NCI-H2227 treated with DMSO at 0.1 percent for 48 hours (cell line): ENCODE measurements at places on chromosomes 7 and 10.

DNA sequence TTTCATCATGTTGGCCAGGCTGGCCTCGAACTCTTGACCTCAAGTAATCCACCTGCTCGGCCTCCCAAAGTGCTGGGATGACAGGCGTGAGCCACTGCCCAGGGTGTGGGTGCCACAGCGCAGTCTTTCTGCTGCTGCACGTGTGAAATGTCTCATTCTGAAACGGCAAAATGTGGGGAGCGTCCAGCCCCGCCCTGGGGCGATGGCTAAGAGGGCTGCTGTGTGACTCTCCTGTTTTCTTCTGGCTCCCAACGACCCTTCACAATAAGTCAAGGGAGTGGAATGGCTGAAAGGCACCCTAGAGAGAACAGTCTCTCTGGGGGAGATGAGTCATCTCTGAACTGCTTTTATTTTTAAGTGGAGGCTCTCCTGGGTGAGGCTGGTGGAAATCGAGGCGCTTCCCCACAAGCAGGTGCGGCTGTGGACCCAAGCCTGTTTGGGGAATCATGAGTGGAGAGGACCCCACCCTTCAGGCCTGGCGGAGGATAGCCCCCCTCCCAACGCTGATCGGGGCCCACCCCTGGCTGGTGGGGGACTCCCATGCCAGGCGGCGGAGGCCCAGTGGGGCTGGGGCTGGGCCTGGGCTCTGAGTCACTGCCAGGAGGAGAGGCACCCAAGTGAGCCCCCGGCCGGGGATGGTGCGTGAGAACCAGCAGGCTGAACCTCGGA is 18.0 kb downstream of the ADAP1 start:
- no peak for DNase-seq

DNA sequence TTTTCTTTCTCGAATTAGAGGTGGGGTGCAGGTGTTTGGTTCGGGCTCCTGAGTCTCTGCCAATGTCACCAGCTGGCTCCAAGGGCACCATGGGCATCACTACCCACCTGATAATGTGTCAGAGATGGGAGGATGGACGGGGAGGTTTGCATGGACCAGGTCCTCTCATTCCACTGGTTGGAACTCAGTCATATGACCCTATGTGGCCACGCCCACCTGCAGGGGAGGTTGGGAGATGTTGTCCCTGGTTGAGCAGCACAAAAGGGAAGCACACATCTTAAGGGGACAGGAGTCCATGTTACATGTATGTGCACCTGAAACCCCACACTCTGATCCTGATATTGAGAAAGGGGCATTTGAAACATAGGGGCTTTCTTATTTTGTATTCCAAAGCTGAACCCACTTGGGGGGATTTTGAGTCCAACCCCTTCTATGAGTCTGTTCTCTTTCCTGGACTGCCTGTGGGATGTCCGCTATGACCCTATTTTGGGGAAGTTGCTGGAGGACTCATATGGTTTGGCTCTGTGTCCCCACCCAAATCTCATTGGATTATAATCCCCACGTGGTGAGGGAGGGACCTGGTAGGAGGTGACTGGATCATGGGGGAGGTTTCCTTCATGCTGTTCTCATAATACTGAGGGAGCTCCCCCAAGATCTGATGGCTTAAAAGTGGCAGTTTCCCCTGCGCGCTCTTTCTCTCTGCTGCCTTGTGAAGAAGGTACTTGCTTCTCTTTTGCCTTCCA is 66.9 kb upstream of the BAIAP2L1 start:
- no peak for DNase-seq

GRCh38 chr7:28046035-28046434 is 134.6 kb downstream of the JAZF1 start:
- no peak for DNase-seq

DNA sequence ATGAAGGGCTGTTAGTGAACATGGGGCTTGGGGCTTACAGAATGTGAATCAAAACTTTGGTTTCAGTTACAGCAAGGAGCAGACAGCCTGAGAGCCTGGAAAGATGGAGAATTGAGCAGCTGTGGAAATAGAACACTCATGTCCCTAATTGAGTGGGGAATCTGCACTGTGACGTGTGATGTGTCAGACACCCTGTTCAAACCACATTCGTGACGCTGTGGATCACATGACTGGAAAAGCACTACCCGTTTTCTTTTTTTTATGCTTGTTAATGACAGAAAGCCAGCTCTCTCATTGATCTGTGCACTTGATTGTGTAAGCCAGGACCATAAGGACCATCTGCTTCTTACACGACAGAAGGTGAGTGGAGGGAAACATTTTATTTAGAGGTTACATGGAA is 15.1 kb upstream of the TBX20 start:
- no peak for DNase-seq

DNA sequence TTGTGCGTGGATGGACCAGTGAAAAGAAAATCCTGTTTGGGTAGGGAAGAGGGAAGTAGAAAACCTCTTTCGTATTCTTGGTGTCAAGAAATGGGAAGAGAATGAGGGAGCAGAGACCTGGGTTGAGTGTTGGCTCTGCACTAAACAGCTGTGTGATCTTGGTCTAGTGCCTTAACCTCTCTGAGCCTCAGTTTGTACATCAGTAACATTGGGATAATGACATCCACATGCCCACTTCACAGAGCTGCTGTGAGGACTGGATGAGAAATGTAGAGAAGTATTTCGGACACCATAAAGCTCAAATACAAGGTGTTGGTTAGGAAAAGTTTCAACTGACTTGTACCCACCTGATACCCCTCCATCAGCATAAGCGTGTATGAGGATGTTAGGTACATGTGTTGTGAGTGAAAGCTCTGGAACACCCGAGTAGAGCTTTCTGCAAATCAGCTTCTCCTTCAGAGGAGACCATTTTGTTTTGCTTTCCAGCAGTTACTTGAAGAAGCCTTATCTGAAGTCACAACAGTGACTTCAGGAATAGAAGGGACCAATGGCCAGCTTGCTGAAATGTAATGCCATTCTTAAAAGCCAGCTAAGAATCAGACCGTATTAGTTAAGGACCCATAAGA is 11.2 kb downstream of the TRIM56 start:
- no peak for DNase-seq

GRCh38 chr10:50622706-50623662 is 772 bp downstream of the SGMS1 start:
- no peak for DNase-seq

DNA sequence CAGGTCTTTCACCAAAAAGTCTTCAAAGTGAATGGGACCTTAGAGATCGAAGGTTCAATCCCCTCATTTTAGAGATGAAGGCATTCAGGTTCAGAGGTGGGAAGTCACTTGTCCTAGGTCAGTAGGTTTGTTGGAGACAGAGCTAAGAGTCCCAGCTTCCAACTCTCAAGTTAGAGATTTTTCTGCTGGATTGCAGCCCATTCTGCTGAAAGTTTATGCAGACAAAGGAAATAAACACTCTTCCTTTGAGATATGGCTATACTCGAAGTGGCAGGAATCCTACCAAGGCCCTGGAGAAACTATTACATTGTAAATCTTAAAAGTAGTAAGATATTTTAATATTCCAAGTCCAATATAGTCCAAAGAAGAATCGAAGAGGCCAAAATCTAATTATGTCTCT is 64.4 kb downstream of the LYZL1 start:
- no peak for DNase-seq

DNA sequence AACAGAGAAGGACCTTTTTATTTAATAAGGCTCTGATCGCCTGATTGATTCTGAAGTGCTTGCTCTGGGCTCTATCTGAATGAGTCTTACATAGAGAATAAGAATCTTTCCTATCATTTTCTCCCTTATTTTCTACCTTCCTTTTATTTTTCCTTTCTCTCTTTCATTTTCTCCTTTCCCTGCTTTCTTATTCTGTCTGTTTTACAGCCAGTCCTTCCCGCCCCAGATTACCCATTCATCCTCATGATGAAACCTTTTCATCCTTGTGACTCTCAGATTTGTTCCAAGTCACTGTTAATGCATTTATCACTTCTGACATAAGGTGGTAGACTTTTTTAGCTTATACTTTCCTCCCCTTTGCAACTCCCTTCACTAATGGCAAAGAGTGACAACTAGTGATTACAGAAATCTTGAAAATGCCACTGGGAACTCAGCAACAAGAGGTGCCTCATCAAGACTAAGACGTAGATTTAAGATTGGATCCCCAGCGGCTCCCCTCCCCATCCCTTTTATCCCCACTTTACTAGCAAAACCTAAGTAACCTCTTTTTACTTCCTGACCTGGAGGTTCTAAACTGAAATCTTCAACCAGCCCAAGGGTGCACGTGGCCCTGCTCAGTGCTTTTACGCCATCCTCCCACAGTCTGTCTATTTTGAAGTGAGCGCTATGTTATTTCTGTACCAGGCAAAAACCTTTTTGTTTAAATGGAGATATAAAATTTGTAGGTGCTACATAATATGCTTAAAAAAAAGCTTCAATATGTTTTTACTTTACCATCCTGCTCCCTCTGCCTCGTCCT is 179.8 kb downstream of the DYNC1I1 start:
- no peak for DNase-seq

GRCh38 chr10:126661356-126661755 is 9.1 kb downstream of the C10orf90 start:
- DNase-seq: no peak

DNA sequence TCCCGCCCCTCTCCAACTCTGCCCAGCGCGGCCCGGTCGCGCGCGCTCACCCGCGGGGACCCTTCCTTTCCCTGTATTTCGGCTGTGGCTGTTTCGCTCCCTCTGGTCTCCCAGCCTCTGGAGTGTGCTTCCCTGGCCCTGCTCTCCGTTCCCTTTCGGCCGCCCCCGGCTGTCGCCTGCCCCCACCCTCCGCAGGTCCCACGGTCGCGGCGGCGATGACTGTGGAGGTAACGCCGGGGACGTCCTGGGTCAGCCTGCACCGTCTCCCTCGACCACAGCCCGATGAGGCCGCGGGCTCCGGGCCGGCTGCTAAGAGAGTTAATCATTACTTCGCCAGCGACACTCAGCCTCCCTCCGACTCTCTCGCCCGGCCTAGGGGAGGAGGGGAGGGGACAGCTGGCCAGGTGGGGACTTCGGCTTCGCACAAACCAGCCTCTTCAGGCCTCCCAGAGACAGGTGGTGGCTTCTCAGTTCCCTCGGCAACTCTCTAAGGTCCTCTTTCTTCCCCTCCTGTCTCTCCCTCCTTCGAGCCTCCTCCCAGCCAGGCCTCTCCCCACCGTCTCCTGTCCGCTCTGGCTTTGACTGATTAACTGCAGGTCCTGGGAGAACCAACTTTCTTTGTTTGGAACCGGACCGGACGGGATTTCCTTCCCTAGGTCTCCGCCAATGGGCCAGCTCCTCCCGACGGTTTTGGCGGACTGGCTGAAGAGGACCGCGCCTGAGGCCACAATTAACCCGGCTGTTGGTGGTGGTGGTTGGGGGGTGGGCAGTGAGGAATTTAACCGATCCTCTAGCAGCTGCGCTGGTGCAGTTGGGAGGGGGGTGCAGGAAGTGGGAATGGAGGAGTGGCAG is 5.6 kb upstream of the PAX2 start:
- DNase-seq: no peak

- no peak for DNase-seq
Observed at GRCh38 chr7:28626624-28627262, 214.4 kb downstream of the CREB5 start.

DNA sequence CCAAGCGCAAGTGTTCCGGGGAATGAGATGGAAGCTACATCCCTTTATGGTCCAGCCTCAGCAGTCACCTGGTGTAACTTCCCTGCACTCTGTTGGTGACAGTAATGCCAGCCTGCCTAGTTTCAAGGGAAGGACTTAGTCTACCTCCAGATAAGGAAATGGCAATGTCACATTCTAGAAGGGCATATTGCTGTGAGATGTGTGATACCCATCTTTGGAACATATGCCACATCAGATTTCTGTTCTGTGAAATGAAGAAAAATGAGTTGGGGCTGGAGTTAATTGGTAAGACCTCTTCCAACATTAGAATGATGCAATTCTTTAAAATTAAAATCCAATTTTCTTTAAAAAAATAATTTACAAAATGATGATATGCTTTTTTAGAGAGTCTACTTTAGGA is 212.0 kb downstream of the LRMDA start:
- no peak for DNase-seq
